AG09309 (cell line): ENCODE measurements at places on chromosomes 16 and 17.
A peak's percentile ranks its signal among the peaks of the same experiment; 100 is the strongest.

- DNase-seq = no peak
Measured at GRCh38 chr16:12356632-12357340, 380.3 kb downstream of the SNX29 start.

- peak; percentile 51 for DNase-seq
Measured at GRCh38 chr17:27586203-27586721, 44.7 kb upstream of the LGALS9 start.

- DNase-seq = no peak
Measured at GRCh38 chr16:35187665-35188225, 1728.3 kb downstream of the TP53TG3F start.

DNA sequence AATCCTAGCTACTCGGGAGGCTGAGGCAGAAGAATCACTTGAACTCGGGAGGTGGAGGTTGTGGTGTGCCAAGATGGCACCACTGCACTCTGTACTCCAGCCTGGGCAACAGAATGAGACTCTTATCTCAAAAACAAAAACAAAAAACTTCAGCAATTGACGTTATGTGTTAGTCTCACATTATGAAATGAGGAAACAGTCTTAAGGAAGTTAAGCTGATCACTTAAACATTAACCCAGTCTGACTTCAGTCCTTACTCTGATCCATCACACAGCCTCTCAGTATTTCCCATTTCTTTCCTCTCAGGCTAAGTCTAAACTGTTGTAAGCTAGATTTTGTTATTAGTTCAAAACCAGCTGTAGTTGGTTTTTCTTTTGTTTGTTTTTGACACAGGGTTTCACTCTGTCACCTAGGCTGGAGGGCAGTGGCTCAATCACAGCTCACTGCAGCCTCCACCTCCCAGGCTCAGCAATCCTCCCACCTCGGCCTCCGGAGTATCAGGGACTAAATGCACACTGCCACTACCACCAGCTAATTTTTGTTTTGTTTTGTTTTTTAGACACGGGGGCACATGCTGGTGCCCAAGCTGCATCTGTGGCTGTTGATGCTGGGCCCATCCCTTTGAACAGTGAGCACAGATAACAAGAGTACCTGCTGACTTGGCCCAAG lies 6.3 kb downstream of the JPT1 start:
- DNase-seq = no peak

- peak; percentile 90 for DNase-seq
Measured at GRCh38 chr17:40451420-40451819, 8.2 kb downstream of the IGFBP4 start.

DNA sequence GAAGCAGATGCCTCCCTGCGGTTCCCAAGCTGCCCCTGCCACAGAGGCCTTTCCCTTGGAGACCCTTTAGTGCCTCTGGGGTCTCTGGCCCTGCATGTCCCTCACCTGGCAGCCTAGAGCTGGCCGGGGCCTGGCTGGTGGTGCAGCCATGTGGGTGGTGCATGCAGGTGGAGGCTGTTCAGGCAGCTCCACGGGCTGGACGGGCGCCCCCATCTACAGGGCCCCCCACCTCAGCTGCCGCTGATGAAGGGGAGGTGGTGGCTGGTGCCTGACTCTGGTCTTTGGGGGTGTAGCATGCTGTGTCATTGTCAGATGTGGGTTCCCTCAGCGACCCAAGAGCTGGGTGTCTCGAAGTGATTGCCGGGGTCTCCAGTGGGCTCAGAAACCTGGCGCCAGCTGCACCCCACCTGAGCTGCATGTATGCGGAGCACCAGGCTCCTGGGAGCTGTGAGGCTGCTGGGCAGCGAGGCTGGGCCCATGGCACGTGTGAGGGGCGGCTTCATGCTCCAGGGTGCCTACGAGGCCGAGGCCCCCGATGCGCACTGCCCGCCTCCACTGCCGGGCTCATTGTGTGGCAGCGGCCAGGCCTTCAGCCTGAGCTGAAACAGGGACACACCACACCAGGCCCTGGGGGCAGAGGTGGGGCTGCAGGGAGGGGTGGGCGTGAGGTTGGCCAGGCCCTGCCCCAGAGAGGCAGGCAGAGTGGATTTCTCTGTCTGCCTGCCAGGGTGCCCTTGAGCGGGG lies 57.0 kb downstream of the BAIAP2 start:
- no peak for DNase-seq
